CD4-positive, alpha-beta T cell treated with Interleukin-6 at 100 ng/mL for 8 hours (primary cell): ENCODE measurements at places on chromosomes 4 and X.

GRCh38 chr4:165874072-165874790 is 1.2 kb downstream of the TLL1 start:
- no peak for DNase-seq

GRCh38 chr4:88200186-88200585 is 41.7 kb upstream of the ABCG2 start:
- DNase-seq: no peak

DNA sequence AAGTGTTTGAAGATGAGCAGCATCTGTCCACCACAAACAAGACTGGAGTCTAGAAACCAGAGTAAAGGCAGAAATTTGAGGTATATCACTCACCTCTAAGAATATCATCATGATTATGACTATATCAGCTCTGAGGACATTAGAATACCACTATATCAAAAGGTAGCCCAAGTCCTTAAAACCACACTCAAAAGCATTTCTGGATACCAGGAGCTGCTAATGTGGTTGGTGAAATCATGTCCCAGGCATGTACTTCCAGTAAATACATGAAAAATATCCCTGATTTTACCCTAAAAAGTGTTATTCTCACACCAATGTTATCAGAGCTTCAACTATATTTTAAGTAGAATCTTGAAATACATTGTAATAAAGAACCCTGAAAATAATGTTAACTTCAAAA is 136.3 kb upstream of the SMAD1 start:
- DNase-seq: no peak

- no peak for DNase-seq
Measured at GRCh38 chrX:141175786-141176185, 1.1 kb downstream of the LDOC1 start.

- no peak for DNase-seq
Measured at GRCh38 chr4:121326597-121326996, 54.2 kb downstream of the QRFPR start.

DNA sequence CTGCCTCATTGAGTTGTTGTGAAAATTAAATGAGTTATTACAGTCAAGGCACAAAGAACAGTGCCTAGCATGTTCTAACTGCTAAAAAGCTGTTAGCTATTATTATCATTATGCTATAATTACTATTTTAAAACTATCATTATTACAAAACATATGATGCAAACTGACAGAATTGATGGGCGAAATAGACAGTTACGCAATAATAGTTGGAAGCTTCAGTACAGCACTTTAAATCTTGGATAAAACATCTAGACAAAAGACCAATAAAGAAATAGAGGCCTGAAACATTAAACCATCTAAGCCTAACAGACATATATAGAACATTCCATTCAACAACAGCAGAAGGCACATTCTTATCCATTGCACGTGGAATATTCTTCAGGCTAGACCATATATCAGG is 73.0 kb downstream of the TAB3 start:
- no peak for DNase-seq

GRCh38 chr4:13455411-13455810 is 28.7 kb downstream of the RAB28 start:
- no peak for DNase-seq

GRCh38 chr4:62548108-62548524 is 1348.0 kb downstream of the ADGRL3 start:
- DNase-seq: no peak

DNA sequence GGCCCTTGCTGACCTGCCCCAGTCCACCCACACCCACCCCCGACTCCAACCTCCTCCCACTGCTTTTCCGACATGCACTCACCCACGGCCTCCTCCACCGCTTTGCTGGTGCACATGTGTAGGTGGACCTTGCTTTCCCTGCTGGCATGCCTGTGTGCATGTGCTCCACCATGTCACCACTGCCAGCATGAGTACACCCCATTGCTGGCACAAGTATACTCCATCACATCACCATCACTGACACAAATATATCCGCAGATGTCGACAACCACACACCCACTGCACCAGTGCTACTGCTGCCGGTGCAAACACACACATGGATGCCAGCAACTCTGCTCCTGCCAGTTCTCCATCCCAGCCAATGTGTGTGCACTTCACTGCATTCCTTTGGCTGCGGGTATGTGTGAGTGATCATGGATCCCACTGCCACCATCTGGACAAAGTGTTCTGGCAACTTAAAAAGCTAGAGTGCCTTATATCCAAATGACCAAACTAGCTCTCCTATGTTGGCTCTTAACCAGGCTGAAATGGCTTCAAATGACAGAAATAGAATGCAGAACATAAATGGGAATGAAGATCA is 1072.3 kb downstream of the RAPGEF2 start:
- no peak for DNase-seq

- no peak for DNase-seq
Measured at GRCh38 chrX:110846071-110846470, 50.5 kb upstream of the CHRDL1 start.

GRCh38 chrX:78710171-78710570 is 37.3 kb upstream of the LPAR4 start:
- no peak for DNase-seq

GRCh38 chrX:109187473-109188168 is 294.3 kb downstream of the GUCY2F start:
- DNase-seq: no peak

DNA sequence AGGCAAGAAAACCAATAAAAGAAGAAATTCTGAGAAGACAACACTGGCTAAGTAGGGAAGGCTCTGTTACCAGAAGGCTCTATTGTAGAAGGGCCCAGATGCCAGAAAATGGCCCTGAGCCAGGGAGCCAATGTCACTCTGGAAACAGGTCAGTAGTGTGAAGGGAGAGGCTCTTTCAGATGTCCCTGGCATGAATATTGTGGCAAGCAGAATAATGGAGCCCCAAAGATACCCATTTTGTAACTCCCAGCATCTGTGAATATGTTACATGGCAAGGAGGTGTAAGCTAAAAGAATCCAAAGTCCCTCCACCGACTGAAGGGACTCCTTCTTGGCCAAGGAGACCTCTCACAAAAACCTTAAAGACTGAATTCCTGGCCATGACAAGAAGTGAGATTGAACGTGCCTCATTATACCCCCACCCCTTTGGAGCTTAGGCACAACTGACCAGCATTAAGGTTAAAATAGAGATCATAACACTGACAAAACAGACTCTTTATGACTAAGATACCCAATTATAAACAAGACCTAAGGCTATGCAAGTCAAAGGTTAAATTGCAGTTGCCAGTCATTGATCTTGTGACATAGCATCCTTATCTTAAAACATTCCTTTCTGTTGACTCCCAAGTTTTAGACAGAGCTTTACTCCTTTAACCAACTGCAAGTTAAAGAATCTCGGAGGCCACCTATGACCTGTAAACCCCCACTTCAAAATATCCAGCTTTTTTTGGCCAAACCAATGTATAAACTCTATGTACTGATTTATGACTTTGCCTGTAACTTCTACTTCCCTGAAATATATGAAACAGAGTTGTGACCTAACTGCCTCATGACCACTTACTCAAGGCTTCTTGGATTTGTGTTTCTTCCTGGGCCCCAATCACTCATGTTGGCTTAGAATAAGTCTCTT is 42.2 kb upstream of the SMIM10 start:
- no peak for DNase-seq

DNA sequence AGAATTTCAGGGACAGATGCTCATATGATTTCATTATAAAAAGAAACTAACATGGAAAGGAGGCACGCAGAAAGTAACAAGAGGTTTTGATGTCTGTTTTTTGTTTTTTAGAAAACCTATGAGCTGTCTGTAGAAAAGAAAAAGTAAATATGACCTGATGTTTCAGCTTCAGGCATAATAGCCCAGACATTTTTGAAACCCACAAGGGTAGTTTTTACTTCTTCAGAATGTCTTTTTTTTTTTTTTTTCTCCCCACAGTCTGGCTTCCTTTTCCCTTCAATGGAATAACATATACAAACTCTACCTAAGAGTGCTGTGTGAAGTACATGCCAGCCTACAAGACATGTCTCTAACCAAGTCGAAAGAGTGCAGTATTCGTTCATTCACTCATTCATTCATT is 18.3 kb upstream of the STX18 start:
- DNase-seq: no peak
